Memory B cell (primary cell): ENCODE measurements at places on chromosomes 5 and 9.

GRCh38 chr9:86766912-86767311 is 180.4 kb downstream of the GAS1 start:
- DNase-seq: no peak

GRCh38 chr9:20618361-20618802 is 3.9 kb downstream of the MLLT3 start:
- no peak for DNase-seq

- DNase-seq: no peak
These were observed 14.5 kb downstream of the HABP4 start for GRCh38 chr9:96464426-96464825.

DNA sequence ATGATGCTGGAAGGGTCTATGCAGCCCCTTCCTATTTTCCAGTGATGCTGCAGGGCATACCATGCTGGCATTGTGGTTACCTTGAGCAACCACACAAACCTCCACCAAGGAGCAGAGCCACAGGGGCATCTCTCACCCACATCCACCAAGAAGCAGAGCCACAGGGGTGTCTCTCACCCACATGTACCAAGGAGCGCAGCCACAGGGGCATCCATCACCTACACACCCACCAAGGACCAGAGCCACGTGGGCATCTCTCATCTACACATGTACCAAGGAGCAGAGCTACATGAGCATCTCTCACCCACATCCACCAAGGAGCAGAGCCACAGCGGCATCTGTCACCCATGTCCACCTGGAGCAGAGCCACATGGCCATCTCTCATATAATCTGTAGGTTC is 8.8 kb upstream of the GM2A start:
- no peak for DNase-seq

- DNase-seq: no peak
These were observed 61.4 kb upstream of the ICE1 start for GRCh38 chr5:5360941-5361520.

- peak; percentile 48 for DNase-seq
These were observed 65.9 kb downstream of the DAP start for GRCh38 chr5:10695055-10695649.

DNA sequence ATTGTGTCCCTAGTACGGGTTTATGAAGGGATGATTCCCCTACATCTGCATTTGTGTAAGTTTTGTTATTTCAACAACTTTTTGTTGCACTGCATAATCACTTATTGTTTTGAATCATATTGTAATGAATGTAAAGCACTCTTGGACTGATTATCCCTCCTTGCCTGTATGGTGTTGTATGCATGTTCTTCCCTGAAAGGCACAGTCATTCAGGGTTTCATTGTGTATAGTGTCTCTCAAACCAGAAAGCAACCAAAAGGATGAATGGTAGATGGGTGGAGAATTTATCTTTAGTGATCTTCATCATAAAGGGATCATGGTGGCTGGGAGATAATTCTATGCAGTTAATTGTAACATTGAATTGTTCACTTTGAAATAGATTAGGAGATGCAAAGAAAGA is 247.3 kb downstream of the BRINP1 start:
- no peak for DNase-seq

DNA sequence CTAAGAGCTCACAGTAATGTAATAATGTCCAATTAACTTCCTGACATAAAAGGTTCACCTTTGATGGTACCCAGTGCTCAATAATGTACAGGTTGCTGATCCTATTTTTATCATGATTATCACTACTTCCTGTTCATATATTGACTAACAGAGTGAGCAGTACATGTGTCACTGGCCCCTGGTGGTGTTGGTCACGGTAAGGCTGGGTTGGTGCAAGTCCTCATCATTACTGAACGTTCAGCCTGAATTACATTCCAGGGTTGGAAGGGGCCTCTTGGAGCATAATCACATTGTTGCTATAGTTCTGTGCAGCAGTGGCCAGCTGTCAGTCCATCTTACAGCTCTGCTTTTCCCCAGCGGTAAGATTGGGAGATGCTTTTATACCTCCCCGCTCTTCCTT is 24.2 kb upstream of the CKMT2 start:
- DNase-seq: no peak

DNA sequence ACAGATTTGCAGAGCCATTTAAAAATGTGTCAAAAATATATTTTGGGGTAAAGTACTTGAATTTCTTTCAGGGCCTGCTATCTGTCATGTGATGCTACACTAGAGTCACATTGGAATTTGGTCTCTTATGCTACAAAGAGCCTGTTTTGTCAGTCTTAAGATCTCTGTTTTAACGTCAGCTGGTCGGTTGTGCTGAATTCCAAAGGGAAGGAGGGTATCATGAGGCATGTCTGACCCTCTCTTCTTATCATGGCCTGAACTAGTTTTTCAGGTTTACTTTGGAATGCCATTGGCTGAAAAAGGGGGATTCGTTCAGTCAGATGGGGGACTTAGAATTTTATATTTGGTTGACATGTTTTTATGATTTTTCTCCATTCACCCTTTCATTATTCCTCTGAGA is 290.6 kb downstream of the CD180 start:
- DNase-seq: no peak

DNA sequence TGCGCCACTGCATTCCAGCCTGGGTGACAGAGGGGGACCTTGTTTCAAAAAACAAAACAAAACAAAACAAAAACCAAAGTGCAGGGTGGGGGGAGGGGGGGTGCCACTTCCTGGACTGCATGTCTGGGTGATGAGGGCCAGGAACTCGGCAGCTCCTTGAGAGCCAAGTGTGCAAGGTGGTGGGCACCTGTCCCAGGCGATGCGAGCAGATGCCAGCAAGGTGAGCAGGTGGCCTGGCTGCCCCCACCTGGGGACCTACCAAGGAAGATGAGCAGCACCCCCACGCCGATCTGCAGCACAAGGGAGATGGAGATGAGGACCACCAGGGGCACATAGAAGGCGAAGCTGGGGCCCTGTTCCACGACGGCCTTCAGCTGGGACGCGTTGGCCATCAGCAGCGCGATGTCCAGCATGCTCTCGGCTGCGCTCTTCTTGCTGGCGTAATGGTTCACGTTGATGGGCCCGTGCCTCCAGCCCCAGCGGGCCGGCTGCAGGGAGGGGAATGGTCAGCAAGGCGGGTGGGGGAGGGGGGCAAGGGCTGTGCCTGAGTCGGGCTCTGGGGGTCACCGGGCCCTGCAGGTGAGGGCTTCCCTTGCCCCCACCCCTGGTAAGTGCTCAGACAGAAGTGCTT is 7.8 kb downstream of the NINJ1 start:
- no peak for DNase-seq

DNA sequence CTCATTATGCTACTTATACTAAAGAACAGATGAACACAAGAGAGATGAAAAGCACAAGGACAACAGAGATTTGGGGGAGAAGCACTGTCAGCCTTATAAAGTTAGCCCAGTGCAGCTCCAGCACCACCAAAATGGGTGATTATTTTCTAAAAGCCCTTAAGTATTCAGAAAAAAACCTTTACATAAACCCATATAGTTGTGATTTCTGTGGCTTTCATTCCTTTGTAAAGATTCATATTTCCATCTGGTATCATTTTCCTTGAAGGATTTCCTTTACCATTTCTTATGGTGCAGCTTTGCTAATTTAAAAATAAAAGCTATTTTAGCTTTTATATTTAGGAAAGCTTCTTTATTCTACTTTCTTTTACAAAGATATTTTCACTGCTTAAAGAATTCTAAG is 311.0 kb downstream of the TMEM167A start:
- no peak for DNase-seq

GRCh38 chr5:101585366-101585765 is 682.3 kb upstream of the ST8SIA4 start:
- DNase-seq: no peak

DNA sequence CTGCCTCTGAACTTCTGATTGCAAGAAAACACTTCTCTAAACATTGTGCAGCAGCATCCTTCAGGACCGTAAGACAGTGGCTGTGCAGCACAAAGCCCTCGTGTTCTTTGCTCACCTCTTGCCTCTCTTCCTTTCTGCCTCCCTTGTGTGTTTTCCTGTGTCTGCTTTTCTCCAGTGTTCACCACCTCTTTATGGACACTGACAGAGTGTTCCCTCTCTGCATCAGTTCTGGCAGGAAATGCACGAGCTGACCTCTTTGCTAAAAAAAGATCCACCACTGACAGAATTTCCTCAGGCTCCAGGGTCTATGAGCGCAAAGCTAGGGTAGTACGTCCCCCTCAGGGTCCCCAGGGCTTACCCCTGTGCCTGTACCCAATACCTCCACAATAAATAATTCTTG is 74.3 kb downstream of the C5orf15 start:
- no peak for DNase-seq
